ENCODE measurements at places on chromosomes 5 and 9.

GRCh38 chr9:138046641-138047301 lies 169.2 kb downstream of the CACNA1B start:
- DNase-seq: no peak

DNA sequence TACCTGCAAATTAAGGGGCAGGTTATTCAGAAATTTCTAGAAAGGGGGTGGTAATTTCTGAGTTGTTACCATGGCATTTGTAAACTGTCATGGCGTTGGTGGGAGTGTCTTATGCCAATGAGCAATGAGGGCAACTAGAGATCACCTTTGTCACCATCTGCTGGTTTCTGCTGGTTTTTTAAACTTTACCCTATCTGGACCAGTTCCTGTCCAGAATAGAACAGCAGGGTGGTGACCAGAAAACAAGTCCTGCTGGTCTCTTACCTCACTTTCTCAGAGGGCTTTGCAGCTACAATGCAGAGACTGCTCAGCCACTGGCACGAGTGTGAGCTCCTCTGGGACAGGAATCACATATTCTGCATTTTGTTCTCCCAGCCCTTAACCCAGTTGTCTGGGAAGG lies 51.4 kb downstream of the FAM114A2 start:
- no peak for DNase-seq

DNA sequence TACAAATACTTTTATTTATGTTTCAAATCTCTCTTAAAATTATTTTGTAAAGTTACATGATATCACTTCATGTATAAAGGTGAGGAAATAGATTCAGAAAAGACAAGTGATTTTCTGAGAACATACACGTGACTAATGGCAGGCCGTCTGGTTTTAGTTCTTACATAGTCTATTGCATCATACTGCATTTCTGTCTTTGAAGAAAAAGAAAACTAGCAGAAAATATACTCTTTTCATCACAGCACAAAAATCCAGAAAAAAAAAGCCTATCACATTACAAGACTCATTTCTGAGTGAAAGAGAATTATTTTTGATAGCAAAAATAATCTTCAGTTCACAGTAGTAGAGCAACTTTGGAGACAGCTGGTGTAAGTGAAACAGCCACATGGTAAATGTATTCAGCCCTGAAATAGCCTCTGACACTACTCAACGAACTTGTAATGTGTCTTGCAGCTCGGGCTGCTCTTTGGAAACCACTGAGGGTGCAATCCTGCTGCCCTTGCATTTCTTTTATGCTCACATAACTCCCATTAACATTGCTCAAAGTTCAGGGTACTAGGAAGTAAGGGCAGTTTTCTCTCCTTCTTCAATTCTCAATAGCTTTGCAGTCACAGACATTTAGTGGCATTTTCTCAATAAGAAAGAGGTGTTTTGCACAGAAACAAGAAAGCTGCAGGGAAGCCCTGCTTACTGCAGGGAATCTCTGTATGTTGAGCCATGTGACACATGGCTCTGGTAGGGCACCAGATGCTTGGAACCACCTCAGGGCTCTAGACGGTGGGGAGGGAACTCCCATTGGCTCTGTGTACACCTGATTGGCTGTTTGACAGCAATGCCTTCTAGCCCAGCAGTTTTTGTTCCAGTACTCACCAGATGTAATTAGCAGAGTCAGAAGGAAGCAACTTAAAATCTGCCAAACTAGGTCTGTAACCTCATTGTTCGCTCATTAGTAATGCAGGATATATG lies 845.3 kb upstream of the PTPRD start:
- DNase-seq: no peak

- no peak for DNase-seq
These were observed 47.2 kb downstream of the BICD2 start for GRCh38 chr9:92717201-92718085.

GRCh38 chr9:137390553-137391410 lies 32.2 kb downstream of the EXD3 start:
- no peak for DNase-seq

DNA sequence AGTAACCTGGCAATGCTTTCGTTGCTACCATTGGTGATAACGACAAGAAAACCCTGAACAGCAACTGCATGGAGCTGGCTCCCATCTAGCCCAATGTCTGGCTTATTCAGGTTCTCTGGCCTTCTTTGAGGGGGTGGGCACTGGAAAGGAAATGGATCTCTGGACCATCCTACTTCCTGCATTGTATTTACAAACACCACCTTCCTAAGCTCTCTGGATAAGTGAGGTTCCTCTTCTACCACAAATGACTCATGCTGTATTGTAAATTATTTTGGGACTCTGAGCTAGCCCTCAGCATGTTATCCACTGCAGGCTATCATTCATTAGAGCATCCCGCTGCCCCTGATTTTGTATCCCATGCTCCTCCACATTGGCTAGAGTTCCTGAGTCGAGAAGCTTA lies 136.9 kb upstream of the KLF9 start:
- no peak for DNase-seq

GRCh38 chr5:154970759-154971158 lies 29.9 kb downstream of the MRPL22 start:
- no peak for DNase-seq

- DNase-seq: no peak
These were observed 189.7 kb downstream of the DAB2IP start for GRCh38 chr9:121840838-121841760.

- no peak for DNase-seq
These were observed 48.0 kb downstream of the SAR1B start for GRCh38 chr5:134584662-134585061.

DNA sequence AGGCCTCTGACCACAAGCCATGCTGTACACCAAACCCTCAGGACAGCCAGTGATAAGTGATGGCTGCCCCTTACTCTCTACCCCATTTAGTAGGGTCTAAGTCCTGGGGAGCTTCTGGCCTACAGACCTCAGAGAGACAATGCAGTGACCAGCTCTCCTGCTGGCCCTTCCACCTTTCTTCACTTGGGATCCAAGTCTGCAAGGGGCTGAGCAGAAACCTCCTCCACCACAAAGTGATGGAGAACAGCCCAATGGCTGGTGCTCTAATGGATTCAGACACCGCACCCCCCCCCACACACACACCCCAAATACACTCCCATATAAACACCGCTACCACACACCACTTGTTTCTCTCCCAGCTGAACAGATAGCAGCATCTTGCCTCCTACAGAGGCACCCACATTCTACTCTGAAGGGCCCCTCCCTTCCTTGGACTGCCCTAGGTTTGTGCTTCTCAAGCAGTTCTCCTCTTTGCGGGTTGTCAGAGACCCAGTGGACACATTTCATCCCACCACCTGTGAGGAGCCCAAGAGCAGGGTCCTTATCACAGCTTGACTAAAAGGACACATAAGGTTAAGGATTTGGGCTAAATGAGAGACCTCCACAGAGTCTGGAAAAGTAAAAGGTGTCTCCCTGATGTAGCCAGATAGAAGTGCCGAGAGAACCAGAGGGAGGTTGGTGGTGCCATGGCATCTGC lies 1.3 kb upstream of the PDLIM4 start:
- no peak for DNase-seq

GRCh38 chr5:33738097-33738496 lies 153.7 kb downstream of the ADAMTS12 start:
- DNase-seq: no peak

DNA sequence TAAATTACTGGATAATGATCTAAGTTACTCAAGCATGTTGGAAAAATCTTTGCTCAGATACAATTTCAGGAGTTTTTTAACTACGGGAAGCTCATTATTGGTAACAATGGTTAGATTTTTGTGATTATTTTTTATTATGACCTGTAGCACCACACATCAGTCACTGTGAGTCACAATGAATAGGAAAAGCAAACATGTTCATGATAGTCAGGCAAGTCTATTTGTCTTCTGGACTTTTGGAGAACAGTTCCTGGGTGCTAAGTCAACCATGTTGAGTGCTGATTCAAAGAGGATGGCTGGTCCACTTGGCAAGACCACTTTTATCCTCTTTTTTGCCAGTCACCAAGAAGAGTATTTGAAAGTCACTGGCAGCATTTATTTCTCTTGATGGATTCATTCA lies 403.2 kb downstream of the KIF4B start:
- no peak for DNase-seq

- DNase-seq: no peak
These were observed 113.7 kb upstream of the EPB41L4A start for GRCh38 chr5:112532654-112533360.

DNA sequence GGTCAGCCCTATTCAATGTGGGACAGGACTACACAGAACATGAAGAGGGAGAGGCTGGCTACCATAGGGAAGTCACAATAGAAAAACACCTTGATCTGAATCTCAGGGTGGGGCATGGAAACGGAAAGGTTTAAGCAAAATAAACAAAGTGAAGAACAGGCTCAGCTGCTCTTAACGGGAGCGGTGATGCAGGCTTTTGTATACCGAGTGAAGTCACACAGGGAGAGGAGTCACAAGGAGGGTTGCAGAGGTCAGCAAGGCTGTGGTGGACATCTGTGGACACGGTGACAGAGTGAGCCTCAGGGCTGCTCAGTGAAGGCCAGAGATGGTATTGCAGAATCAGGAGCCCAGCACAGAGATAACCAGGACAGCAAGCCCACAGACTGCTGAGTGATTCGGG lies 30.6 kb upstream of the SEMA4D start:
- DNase-seq: peak; percentile 20

GRCh38 chr5:108696951-108697715 lies 50.6 kb upstream of the FER start:
- DNase-seq: no peak

- DNase-seq: no peak
These were observed 37.3 kb downstream of the DMGDH start for GRCh38 chr5:79032031-79032695.

GRCh38 chr5:157993201-157993600 lies 134.3 kb upstream of the CLINT1 start:
- DNase-seq: no peak

GRCh38 chr9:26210338-26210851 lies 532.2 kb upstream of the TUSC1 start:
- DNase-seq: no peak

- DNase-seq: no peak
These were observed 16.7 kb downstream of the SLC28A3 start for GRCh38 chr9:84323858-84324257.

- DNase-seq: peak; percentile 29
These were observed 41.1 kb downstream of the ISOC1 start for GRCh38 chr5:129135633-129136032.

- DNase-seq: no peak
These were observed 60.6 kb upstream of the PTPN3 start for GRCh38 chr9:109558718-109559151.

GRCh38 chr9:92897323-92897722 lies 19.5 kb upstream of the ZNF484 start:
- no peak for DNase-seq

GRCh38 chr5:135344349-135344748 lies 54.7 kb downstream of the MACROH2A1 start:
- DNase-seq: no peak

DNA sequence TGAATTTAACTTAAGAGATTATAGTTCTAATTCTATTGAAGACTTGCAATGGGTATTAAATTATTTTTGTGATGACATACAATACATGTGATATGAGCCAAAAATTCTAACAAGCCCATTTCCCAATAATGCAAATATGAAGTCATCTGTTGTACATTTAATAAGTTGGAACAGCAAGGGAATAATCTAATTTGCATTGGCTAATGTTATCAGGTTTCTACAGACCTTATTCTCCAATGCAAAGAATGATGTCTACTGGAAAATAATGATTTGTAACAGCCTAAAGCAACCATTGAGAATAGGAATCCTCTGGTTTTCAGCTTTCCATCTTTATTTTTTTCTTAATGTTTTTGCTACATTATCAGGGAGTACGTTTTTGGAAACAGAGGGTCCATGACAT lies 89.1 kb upstream of the MINAR2 start:
- no peak for DNase-seq

- DNase-seq: no peak
These were observed 89.7 kb downstream of the DAP start for GRCh38 chr5:10671041-10672008.

GRCh38 chr5:32960340-32961058 lies 249.4 kb downstream of the NPR3 start:
- no peak for DNase-seq

DNA sequence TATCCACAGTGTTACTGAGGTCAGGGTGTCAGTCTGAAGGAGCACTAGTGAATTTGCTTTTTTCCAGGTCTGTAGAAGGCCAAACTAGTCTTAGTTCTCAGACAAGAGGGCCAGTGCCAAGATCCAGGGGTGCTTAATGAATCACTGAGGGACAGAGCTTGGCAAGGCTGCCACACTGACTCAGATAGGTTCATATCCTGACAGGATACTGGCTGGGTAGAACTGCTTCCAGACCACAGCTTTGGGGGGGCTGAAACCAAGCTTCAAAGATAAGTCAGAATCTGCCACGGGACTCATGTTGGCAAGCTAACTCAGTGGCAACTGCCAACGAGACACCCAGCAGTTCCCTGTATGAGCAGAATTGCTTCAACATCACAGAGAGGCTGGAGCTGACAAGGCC lies 1125.4 kb downstream of the EFNA5 start:
- DNase-seq: peak; percentile 65

DNA sequence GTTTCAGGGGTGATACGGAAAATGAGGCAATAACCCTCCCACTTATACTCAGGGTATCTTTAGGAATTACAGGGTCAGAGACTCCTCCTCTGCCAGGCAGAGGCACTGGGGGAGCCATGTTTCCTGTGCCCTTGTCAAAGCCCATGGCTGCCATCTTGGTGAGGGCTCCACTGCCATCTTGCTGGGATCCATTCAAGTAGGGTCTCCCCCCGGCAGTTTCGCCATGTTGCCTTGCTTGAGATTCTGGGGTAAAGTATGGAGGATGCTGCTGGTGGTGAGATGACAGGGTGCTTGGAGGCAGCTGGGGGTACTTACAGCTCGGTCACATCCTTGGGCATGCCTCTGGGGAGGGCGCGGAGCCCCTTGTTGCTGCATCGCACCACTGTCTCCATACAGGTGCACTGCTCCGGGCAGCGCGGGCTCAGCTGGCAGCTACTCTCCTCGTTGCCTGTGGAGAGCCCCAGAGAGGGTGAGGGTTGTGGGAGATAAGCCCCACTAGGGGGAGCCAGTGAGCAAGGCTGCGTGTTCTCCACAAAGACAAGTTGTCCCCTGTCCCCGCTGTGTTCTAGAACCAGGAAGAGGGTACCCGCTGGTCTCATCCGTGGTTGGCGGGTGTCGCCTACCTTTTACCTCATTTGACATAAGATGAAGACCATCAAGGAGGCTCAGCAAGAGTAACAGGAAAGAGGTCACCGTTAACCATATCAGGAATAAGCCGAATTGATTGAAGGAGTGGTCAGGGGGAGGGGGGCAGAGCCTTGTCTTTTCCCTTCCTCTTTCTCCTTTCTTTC lies 169.0 kb upstream of the PANK3 start:
- DNase-seq: peak; percentile 19

- no peak for DNase-seq
These were observed 79.8 kb upstream of the KLF9 start for GRCh38 chr9:70494221-70494620.

DNA sequence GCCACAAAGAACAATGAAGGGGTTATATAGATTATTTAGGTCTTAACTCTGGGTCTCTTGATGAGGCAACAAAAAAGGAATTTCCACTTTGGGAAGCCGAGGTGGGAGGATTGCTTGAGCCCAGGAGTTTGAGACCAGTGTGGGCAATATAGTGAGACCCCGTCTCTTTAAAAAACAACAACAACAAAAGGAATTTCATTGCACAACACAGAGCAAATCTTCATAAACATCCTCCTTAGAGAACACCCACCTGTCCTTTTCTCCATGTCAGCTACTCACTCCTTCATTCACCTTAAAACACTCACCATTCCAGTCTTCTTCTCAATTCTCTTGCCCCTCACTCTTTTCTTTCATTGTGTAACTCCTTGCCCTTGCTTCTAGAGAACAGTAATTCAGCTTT lies 39.8 kb upstream of the CEMIP2 start:
- no peak for DNase-seq
